ENCODE measurements at places on chromosomes 6 and 20. TPM values are rescaled to one million over a fixed set of nuclear protein-coding genes. Genes with fewer than 3 reads are reported as not detected.

Gene GHRH
- polyA plus RNA-seq, result not detected

Gene OTOR
- not detected for polyA plus RNA-seq

Gene MDFI
- 3.8 TPM for polyA plus RNA-seq

Gene MCCD1
- polyA plus RNA-seq, result not detected

Gene KHDC1L
- polyA plus RNA-seq, result 0.83 TPM

Gene SIRPA
- polyA plus RNA-seq, result 71.6 TPM

Gene CFB
- 4.8 TPM for polyA plus RNA-seq

Gene EFCAB8
- polyA plus RNA-seq, result 0.25 TPM

Gene OLIG3
- polyA plus RNA-seq, result not detected

Gene NFATC2
- 3.0 TPM for polyA plus RNA-seq

Gene SNAP91
- polyA plus RNA-seq, result 70.0 TPM

Gene SLC25A27
- 2.3 TPM for polyA plus RNA-seq

Gene GNMT
- 0.32 TPM for polyA plus RNA-seq

Gene EXOC2
- 18.4 TPM for polyA plus RNA-seq

Gene OPRL1
- polyA plus RNA-seq, result 10.8 TPM

Gene PAK5
- 7.2 TPM for polyA plus RNA-seq

Gene DLK2
- polyA plus RNA-seq, result 1.9 TPM

Gene RWDD2A
- 3.7 TPM for polyA plus RNA-seq

Gene DNAJC5
- 77.8 TPM for polyA plus RNA-seq

Gene PLN
- 27.6 TPM for polyA plus RNA-seq

Gene PRDM13
- 2.5 TPM for polyA plus RNA-seq

Gene IP6K3
- polyA plus RNA-seq, result 6.4 TPM

Gene ZSCAN31
- polyA plus RNA-seq, result 19.4 TPM

Gene ARHGAP18
- polyA plus RNA-seq, result 0.63 TPM

Gene HDGFL1
- not detected for polyA plus RNA-seq

Gene CALHM4
- polyA plus RNA-seq, result not detected

Gene RPS18
- polyA plus RNA-seq, result 5,109 TPM

Gene CCM2L
- 6.7 TPM for polyA plus RNA-seq

Gene PXMP4
- polyA plus RNA-seq, result 23.5 TPM
